ENCODE measurements at places on chromosomes 12 and 14.

DNA sequence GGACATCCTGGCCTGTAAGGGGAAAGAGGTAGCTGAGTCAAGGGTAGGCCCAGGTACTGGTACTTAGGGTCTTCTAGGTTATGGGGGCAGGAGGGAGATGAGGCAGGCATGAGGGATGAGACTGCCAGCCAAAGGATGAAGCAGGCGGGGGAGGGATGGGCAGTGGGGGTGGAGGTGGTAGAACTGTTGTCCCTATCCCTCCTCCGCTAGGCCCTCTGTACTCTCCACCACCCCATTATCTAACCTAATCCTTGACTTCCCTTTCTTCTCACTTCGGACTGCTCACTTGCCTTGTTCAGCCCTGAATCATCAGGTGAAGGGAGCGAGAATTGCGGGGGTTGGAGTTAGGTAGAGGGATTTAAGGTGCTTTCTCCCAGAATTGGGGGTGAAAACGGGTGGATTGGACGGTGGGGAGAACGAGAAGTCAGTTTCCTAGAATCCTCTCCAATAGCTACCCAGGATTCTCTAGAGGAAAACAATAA lies 562 bp downstream of the PAN2 start:
- DNase-seq = no peak

DNA sequence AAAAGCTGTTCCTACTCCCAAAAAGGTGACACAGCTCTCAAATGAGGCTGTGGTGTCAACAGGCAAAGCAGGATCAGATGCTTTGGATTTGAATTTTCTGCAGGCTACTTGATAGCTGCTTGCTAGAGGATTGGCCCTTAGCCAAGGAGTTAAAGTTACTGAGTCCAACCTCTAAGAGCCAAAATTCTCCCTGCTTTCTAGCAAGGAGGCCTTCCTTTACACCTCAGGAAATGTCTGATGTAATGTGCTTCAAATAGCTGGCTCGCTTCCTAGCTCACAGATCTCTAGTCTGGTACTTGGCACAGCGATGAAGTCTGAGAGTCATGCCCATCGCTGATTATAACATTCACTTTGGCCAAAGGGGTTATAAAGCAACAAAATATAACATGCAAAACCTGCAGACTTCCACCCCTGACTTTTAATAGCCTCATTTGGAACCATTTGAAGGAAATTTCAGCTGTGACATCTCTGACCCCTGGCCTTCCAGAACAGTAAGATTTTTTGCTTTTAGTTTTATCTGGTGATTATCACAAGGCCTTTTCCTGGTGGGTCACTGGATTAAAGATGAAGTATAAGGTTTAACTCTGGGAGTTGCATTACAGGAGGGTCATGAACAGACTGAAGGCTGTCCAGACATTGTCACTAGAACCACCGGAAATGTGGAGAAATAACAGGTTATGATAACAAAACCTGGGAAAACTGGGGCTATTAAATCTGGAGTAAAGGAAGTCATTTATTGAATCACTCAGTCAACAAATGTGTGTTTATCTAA lies 189.7 kb downstream of the EPS8 start:
- DNase-seq = no peak

DNA sequence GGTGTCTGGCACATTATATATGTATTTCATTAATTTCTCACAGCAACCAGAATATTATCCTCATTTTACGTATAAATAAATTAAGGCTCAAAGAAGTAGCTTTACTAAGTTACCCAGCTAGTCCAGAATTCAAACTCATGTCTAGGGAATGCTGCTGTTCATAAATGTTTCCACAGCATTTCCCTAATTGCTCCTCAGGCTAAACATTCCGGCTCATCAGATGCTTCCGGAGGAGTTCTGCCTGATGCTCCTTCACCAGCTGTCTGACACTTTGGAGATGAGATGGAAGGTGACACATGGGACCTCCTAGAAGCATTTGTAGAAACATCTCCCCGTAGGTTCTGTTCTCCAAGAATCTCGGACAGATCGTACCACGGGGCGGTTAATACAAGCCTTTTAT lies 12.1 kb downstream of the KRT85 start:
- no peak for DNase-seq

- DNase-seq = no peak
These were observed 182.7 kb upstream of the BCL2L14 start for GRCh38 chr12:11888029-11888428.

- DNase-seq = peak; percentile 24
These were observed 1.1 kb downstream of the PHLDA1 start for GRCh38 chr12:76030341-76031080.

DNA sequence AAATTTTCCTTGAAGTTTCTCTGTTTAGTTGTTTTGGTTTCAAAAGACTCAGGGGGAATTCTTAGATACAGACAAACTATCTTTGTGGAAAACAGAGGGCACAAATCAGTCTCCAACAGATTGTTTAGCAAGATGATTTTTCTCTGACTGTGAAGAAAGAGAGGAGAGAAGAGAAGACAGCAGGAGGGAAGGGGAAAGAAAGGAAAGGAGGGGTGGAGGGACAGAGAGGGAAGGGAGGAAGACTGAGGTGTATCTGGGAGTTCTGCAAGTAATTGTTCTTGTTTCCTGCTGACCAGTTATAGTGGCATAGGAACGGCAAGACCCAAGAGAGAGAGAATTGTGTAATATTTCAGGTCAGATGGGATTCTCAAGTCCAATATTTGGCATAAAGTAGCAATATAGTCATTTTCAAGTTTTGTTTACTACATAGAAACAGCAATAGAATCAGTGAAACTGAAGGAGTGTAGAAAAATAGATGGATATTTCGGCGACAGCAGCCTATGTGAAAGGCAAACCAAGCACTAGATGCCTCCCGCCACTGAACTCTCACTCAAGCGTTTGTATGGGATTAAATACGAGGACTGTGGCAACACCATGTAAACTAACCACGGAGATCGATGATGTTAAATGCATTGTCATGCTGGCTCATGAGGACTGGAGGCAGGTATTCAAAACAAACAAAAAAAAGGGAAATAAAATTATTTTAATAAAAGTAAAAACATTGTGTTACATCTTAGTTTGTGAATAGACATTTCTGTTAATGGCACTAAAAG lies 342.5 kb downstream of the SLC16A7 start:
- DNase-seq = no peak

- DNase-seq = no peak
These were observed 388.6 kb upstream of the TMPO start for GRCh38 chr12:98126637-98127335.

DNA sequence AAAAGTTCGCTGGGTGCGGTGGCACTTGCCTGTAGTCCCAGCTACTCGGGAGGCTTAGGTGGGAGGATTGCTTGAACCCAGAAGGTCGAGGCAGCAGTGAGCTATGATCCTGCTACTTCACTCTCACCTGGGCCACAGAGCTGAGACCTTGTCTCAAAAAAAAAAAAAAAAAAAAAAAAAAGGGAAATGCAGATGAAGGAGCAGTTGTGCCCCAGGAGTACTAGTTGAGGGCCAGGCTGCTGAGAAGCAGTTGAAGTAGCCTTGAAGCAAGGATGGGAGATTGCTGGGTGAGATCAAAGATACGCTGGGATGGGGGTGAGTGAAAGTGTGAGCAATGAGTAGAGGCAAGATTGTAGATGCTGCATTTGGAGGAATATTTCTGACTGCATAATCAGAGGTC lies 93.4 kb upstream of the DNM1L start:
- no peak for DNase-seq

GRCh38 chr14:22793976-22794375 lies 21.3 kb downstream of the SLC7A7 start:
- no peak for DNase-seq

GRCh38 chr14:74909501-74909900 lies 13.6 kb downstream of the RPS6KL1 start:
- DNase-seq = no peak

- DNase-seq = no peak
These were observed 116.7 kb downstream of the BEGAIN start for GRCh38 chr14:100470523-100470897.

- no peak for DNase-seq
These were observed 8.0 kb upstream of the EVL start for GRCh38 chr14:100056964-100057795.

- DNase-seq = no peak
These were observed 7.2 kb downstream of the NAB2 start for GRCh38 chr12:57096099-57096572.

- DNase-seq = no peak
These were observed 218.0 kb downstream of the PPM1H start for GRCh38 chr12:62716866-62717525.

- DNase-seq = no peak
These were observed 113.5 kb downstream of the HMGA2 start for GRCh38 chr12:65937806-65938205.

DNA sequence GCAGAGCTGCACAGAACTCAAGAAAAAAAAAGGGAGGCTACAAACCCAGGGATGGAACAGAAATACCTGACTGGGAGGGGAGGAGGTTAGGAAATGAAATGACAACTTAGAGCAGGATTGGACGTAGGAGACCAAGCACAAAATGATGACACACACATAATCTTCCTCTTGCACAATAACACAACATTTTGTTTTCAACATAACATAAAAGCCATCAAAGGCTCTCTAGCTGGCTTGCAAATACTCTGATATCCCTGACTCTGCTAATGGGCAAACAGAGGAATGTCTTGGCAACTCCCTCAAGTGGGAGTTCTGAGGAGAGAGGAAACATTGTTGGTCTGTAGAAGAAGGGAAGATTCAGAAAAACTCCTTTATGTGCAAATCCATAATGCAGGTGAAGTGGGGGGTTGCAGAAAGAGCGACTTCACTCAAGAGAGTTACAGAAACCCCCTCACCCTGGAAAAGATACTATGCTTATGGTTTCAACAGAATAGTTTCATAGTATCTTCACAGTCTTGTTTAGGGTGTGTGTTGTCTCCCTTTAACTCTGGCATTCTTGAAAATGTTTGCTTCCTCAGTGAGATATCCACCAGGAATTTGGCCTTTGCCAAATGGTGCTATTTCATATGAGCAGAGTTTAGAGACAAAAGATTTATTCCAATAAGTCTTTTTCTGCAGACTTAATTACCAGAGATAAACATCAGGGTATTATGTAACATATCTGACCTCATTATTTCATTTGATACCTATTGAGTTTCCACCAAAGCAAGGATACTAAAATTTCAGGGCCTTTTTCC lies 43.8 kb upstream of the LTBP2 start:
- no peak for DNase-seq

- no peak for DNase-seq
These were observed at the start of gene GPX2 for GRCh38 chr14:64942531-64943111. GPX2 (minus strand) TSS chr14:64942745; CDS start chr14:64942726, 19 bp downstream.

Data from stimulated activated CD4-positive, alpha-beta T cell treated with anti-CD3 and anti-CD28 coated beads, TNF-alpha, amount 100 ng/mL, for 1 hour (primary cell).